Left renal pelvis (tissue), 4 donors: ENCODE measurements at places on chromosomes 1 and 21.

- DNase-seq: no peak
These were observed 65.3 kb downstream of the URB2 start for GRCh38 chr1:229691362-229691761.

DNA sequence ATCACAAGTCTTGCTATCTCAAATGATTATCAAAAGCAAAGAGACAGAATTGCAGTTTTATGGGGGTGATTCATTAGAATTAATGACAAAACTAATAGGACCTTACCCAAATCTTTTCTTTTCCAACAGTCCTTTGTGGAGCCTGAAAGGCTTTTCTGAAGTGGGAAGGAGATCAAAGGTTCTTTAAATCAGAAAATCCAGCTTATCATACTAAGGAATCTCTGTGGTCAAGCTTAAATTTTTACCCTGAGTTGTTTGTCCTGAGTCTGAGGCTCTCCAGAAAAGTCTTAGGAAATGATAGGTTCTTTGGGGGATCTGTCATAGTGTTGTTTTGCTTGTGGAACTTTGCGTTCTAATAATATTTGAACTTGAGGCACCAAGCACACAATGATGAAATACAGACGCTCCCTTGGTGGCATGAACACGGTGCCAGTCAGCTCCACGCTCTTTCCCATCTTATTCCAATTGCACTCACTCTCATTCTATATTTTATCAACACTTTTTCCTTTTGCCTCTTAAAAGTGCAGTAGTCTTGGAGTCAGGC is 38.0 kb upstream of the COL24A1 start:
- no peak for DNase-seq

DNA sequence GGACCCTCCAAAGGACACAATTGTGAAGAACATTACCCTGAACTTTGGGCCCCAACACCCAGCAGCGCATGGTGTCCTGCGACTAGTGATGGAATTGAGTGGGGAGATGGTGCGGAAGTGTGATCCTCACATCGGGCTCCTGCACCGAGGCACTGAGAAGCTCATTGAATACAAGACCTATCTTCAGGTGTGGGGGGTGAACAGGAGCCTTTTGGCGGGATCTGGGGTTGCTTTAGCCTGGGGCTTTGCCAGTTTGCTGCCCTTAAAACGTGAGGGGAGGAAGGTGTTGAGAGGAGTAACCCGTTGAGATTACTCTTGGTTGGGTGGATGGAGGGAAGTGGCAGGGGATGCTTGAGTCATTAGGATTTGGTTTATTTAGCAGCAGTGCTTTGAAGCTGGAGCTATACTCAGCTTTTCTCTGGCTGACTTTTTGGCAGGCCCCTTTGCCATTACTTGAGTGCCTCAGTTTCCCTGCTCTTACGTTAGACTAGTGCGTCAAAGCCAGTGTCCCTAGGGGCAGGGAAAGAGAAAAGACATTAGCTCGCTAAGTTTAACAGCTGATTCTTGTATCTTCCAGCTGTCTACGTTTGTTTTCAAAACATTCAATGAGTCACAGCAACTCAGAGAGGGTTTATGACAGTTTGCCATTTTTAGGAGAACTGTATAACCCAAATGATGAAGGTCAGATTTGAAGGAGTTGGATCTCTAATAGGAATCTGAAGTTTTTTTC is 4.4 kb downstream of the NDUFS2 start:
- no peak for DNase-seq

GRCh38 chr1:20597650-20598049 is 8.8 kb downstream of the CDA start:
- DNase-seq: no peak

GRCh38 chr1:213249395-213249794 is 198.4 kb downstream of the RPS6KC1 start:
- DNase-seq: no peak

- no peak for DNase-seq
These were observed 134.0 kb downstream of the LRIG2 start for GRCh38 chr1:113207019-113207418.

DNA sequence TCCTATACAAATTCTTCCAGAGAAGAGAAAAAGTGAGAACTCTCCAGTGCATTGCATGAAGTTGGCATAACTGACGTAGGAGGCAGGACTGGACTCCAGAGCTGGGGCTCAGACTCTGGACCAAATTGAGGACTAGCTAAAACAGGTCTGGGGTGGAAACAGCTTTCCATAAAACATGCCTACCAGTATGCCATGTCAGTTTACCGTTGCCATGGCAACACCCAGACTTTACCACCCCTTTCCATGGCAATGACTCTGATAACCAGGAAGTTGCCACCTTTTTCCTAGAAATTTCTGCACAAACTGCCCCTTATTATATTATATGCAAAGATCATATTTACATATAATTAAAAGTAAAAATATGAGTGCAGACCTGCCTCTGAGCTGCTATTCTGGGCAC is 8.9 kb upstream of the ZBTB8B start:
- DNase-seq: no peak

DNA sequence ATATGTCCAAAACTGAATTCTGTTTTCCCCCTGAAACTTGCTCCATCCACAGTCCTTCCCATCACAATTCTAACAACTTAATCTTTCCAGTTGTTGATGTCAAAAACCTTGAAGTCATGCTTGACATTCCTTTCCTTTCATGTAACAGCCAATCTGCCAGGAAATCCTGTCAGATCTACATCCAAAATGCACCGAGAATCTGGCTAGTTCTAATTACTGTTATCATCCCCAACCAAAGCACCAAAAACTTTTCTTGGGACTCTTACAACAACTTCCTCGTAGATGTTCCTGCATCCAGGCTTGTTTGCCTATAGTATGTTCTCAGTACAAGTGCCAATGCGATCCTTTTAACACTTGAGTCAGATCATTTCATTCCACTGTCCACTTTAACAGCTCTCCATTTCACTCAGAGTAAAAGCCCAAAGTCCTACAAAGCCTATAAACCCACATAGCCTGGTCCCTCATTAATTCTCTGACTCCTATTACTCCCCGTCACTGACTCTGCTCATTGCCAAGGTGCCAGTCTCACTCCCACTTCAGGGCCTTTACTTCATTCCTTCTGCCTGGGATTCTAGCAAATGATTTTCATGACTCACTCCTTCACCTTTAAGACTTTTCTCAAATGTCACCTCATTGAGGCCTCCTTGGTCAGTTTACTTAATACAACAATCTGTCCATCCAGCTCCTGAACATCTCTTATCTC is 493.2 kb upstream of the NFIA start:
- no peak for DNase-seq

- no peak for DNase-seq
These were observed 5.2 kb downstream of the TXLNA start for GRCh38 chr1:32184650-32185049.

DNA sequence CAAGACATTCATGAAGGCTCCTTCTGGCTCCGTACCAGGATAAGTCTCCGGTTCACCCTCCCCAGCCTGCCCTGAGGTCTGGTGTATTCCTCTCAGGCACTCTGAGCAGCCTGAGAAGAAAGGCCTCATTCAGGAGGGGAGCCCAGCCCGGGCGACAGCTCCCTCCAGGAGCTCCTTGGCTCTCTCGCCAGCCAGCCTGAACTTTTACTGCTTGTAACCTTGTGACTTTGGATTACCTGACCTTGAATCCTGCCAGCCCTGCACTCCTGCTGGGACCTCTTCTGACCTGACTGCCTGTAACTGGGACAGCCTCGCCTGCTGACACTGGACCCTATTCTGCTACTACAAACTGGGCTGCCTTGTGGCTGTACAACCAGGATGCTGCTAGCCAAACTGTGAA is 65.8 kb downstream of the CD34 start:
- DNase-seq: no peak

DNA sequence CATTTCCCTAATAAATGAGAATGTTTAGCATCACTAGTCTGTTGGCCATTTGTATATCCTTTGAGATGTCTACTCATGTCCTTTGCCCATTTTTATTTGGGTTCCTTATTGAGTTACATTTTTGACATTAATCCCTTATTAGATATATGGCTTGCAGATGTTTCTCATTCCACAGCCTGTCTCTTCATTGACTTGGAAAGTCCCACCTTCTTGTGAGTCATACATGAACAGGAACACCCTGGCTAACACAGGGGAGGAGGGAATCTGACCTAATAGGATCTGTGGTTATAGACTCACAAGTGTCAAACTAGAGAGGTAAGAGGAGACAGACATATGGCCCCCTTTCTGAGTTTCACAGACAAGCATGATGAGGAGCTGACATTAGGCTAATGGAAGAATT is 11.5 kb downstream of the ZP4 start:
- no peak for DNase-seq

DNA sequence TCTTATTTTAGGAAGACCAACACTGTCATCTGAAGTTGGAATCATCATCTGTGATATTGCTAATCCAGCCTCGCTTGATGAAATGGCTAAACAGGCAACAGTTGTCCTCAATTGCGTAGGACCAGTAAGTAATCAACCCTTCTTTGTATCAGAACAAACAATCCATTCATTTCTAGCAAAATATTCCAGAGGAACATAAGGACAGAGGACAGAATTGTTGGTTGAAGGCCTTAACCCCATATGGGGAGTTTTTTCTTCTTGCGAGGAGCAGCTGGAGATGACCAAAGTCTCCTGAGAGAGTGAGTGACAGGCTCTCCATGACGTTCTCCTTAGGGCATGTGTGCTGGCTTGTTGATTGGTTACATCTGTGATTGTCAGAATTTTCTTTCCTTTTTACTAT is 2.7 kb downstream of the SCCPDH start:
- DNase-seq: no peak

DNA sequence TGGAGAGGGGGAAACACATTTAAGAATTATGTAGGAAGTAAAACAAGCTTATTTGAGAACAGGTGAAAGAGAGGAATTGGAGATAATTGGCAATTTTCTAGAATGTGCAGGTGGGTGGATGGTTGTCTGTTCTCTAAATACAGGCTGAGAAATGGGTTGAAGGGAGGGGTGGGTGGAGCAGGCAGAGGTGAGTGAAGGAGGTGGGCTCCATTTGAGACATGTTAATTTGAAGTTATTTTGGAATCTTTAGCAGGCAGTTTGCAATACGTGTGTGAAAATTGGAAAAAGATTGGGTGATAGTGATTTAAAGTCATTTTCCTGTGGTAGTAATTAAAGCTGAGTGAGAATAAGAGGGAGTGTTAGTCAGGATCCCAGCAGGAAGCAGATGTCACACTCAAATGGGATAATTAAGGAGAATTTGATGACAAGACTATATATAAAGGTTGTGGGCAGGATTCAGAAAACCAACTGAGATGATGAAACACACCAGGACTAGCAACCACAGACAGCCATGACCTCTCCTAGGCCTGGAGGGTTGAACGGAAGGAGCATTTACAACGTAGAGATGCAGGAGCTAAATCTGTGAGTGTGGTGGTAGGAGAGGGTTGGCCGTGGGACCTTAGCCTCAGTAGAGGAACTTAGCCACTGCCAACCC is 40.6 kb downstream of the CHRM3 start:
- no peak for DNase-seq

DNA sequence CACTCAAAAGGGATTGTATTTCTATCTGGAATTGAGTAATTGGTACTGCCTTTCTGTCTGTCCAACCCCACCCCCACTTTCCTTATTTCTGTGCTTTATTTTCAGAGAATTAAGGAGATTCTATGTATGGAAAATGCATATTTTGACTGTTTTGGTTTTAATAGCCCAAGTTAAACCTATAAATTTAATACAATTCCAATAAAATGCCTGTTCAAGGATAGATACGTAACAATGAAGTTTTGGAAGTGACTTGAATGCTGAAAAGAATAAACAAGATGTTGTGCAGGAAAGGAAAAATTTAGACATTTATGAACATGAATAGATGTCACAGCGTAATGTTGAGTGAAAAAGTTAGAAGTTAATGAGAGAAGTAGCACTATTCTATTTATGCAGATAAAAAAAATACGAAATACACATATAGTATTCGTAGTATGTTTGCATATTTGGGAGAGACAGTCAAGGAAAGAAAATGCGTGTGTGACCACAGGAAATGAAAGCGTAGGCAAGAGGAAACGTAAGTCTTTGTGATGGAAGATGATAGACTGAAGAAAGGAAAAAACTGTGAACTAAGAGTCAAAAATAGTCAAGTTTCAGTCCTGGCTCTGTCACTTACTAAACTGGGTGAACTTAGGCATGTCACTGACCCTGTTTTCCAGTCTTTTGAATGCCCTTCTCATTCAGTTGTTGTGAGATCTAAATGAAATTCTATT is 62.1 kb downstream of the MEF2D start:
- DNase-seq: no peak
